ENCODE measurements at places on chromosomes 2 and 18.

DNA sequence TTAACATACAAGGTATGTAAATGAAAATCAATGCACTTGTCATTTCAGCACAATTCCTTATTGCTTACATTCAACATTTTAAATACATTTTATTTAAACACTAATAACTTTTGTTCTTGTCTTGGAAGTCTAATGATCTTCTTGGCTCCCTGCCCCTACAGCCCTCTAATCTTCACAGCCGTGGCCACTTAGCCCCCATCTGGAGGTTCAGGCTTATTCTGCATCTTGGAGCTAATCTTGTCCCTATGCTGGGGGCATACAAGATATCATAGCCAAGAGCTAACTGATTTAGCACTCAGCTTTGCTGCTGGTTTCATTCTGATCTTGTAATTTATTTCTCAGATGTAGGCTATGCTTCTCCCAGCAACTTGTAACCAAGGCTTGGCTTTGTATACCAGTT, 140.8 kb downstream of the TMEFF2 start:
- H3K4me3 ChIP-seq, result no peak overlapping the region
- H3K27me3 ChIP-seq, result no peaks in the 10 kb centered on the region
- peaks cover 4% of the 10 kb centered on the region for H3K4me1 ChIP-seq
- no peaks in the 10 kb centered on the region for H3K36me3 ChIP-seq
- no peak overlapping the region for H3K27ac ChIP-seq

- peak overlapping the region; percentile 94 for H3K4me3 ChIP-seq
- no peaks in the 10 kb centered on the region for H3K27me3 ChIP-seq
- no peaks in the 10 kb centered on the region for H3K36me3 ChIP-seq
- no peak overlapping the region for H3K27ac ChIP-seq
- no peak for DNase-seq
- peaks cover 2% of the 10 kb centered on the region for H3K4me1 ChIP-seq
These were observed 2.4 kb downstream of the MAP4K4 start for GRCh38 chr2:101699755-101700461.

DNA sequence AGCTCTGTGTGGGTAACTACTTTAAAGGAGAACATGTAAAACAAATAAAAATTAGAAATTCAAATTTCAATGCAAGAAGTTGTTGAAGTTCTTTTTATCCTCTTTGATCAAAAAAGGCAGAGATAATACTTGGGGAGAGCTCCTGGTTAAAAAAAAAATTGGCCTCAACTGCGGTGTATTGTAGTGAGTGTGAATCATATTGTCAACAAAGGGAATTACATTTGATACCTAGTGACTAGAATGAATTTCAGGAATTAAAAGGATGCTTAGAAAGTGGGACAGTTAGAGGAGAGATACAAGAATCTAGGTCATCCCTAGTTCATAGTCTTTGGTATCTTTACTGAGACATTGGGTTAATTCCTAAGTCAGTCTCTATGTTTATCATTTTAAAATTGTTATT, 473.0 kb downstream of the CCDC85A start:
- H3K27me3 ChIP-seq, result no peaks in the 10 kb centered on the region
- no peak overlapping the region for H3K27ac ChIP-seq
- H3K36me3 ChIP-seq, result no peaks in the 10 kb centered on the region

GRCh38 chr2:103167599-103167998, 405.8 kb downstream of the TMEM182 start:
- H3K4me1 ChIP-seq, result no peaks in the 10 kb centered on the region
- H3K27me3 ChIP-seq, result no peaks in the 10 kb centered on the region
- H3K27ac ChIP-seq, result no peak overlapping the region
- no peaks in the 10 kb centered on the region for H3K36me3 ChIP-seq
- DNase-seq, result no peak

DNA sequence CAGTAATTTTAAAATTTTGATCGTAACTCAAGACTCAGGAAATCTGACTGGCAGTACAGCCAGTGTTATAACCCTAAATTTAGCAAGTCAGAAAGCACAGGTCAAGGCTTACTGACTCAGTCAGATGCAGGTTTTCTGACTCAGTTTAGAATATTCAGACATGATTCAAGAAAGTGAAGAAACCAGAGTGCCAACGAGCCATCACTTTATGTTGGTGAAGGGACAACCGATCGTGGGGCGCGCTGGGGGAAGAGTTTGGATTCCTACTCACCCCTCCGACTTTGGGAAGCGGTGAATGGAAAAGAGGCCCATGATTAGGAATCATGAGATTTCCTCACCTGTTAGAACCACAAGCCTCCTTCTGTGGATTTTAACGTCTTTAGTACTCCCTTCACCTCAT, 998 bp downstream of the RNF149 start:
- peaks cover 4% of the 10 kb centered on the region for H3K4me1 ChIP-seq
- H3K4me3 ChIP-seq, result peak overlapping the region; percentile 73
- DNase-seq, result no peak
- H3K36me3 ChIP-seq, result peaks cover under 1% of the 10 kb centered on the region
- H3K27ac ChIP-seq, result no peak overlapping the region
- no peaks in the 10 kb centered on the region for H3K27me3 ChIP-seq

- no peak overlapping the region for H3K4me3 ChIP-seq
- H3K27me3 ChIP-seq, result no peaks in the 10 kb centered on the region
- no peak overlapping the region for H3K27ac ChIP-seq
- no peaks in the 10 kb centered on the region for H3K36me3 ChIP-seq
- no peaks in the 10 kb centered on the region for H3K4me1 ChIP-seq
These were observed 176.1 kb upstream of the DLGAP1 start for GRCh38 chr18:4631239-4631638.

- H3K27ac ChIP-seq, result no peak overlapping the region
- no peaks in the 10 kb centered on the region for H3K36me3 ChIP-seq
- H3K4me3 ChIP-seq, result no peak overlapping the region
- DNase-seq, result no peak
- H3K4me1 ChIP-seq, result no peaks in the 10 kb centered on the region
- H3K27me3 ChIP-seq, result no peaks in the 10 kb centered on the region
These were observed 16.4 kb upstream of the TMEM247 start for GRCh38 chr2:46462936-46463335.

DNA sequence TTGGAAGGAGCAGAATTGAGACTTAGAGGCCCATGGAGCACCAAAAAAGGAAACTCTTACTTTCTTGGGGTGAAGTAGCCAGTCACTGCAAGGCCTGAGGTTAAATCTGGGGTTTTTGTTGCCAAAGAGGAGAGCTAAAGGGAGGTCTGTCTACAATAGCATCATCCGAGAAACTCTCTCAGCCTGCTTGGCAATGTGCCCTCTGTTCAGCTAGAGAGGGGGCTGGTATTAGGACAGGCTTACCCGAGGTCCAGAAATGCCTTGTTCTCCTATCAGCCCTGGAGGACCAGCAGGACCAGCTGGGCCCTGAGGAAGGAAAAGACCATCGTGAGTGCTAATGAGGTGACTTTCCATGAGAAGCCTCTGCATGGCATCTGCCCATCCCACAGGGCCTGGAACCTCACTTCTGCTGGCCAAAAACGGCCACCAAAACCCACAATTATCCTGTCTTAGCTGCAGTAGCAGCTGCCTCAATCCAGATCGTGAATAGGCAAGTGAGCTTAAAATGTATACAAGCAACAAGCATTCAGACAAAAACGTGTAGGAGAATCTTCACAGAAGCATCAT, 61.6 kb downstream of the COL6A3 start:
- no peaks in the 10 kb centered on the region for H3K4me1 ChIP-seq
- H3K4me3 ChIP-seq, result no peak overlapping the region
- no peaks in the 10 kb centered on the region for H3K36me3 ChIP-seq
- H3K27ac ChIP-seq, result no peak overlapping the region

GRCh38 chr2:218323526-218324472, 31.5 kb upstream of the TMBIM1 start:
- no peaks in the 10 kb centered on the region for H3K36me3 ChIP-seq
- H3K4me3 ChIP-seq, result peak overlapping the region; percentile 75
- H3K4me1 ChIP-seq, result peaks cover 11% of the 10 kb centered on the region
- peak; percentile 84 for DNase-seq
- peak overlapping the region; percentile 89 for H3K27ac ChIP-seq

DNA sequence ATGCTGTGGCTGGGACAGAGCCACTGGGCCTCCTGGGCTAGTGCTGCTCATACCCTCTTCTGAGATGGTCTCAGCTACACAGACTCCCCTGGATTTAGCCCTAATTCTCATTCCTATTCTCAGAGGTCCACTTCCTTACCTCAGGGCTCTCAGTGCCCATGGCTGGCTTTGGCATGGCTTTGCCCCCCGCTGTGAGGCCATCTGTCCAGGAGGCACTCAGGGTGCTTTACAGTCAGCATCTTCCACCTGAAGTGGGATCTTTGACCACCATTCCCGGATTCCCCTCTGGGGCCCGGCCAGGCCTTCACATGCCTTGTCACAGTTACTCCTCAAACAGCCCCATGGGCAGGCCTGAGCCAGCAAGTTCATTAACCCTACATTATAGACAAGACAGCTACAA, 161.8 kb downstream of the CELF4 start:
- DNase-seq, result no peak
- no peaks in the 10 kb centered on the region for H3K27me3 ChIP-seq
- H3K27ac ChIP-seq, result no peak overlapping the region
- H3K36me3 ChIP-seq, result no peaks in the 10 kb centered on the region
- no peak overlapping the region for H3K4me3 ChIP-seq

DNA sequence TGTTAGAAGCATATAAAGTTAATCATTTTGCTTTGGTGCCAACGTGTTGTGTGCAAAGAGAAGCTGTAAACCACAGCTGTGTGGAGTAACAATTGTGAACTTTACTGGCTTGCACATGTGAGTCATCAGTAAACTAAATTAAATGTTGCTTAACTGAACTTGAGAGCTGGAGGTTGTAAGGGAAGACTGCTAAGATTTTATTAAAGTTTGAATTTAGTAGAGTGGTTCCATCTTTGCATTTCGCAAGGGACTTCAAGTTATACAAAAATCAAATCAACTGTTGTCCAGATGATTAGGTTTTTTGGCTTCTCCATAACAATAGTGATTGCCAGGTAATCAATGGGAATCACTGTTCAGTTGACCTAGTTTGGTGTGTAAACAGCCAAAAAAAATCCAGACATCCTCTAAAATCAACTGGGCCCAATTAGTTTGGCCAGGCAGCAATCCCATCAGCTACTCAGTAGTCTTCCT, 247.4 kb downstream of the MYO3B start:
- H3K36me3 ChIP-seq, result no peaks in the 10 kb centered on the region
- no peaks in the 10 kb centered on the region for H3K27me3 ChIP-seq
- H3K4me3 ChIP-seq, result no peak overlapping the region
- no peak overlapping the region for H3K27ac ChIP-seq
- no peak for DNase-seq

- peaks cover 5% of the 10 kb centered on the region for H3K4me1 ChIP-seq
- H3K36me3 ChIP-seq, result no peaks in the 10 kb centered on the region
- no peak overlapping the region for H3K27ac ChIP-seq
- DNase-seq, result peak; percentile 89
These were observed 91.8 kb downstream of the NEDD4L start for GRCh38 chr18:58135701-58136331.

- no peak overlapping the region for H3K4me3 ChIP-seq
- H3K27me3 ChIP-seq, result no peaks in the 10 kb centered on the region
- H3K27ac ChIP-seq, result no peak overlapping the region
These were observed 275.8 kb downstream of the KCNS3 start for GRCh38 chr2:18154259-18154658.

DNA sequence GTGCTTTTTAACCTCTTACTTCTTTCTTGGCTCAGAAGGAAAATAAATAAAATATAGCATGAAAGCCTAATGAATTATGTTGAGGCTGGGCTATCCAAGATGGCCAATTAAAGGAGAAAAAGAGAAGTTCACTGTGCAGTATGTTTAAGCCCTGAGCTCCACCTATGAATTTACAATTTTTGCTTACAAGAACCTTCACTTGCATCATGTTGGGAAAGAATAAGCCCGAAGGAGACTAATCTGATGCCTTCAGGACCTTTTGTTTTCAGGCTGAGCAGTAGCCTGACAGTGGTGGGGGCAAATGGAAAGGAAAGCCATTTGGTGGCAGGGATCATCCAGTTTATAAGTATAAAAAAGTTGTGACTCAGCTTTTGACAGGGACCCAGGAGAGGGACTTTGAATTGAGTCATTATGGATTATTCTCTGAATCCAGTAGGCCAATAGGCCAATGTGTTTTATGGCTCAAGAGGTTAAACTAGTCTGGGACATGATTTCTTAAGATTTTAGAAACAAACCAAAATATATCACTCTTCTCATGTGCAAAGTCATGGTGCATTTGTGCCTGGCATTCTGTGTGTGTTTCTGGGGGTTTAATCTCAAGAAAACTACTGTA, 56.9 kb downstream of the E2F6 start:
- H3K27ac ChIP-seq, result no peak overlapping the region
- no peaks in the 10 kb centered on the region for H3K4me1 ChIP-seq
- no peak for DNase-seq
- H3K27me3 ChIP-seq, result no peaks in the 10 kb centered on the region
- no peak overlapping the region for H3K4me3 ChIP-seq

GRCh38 chr2:131148426-131148825, 43.3 kb downstream of the PLEKHB2 start:
- DNase-seq, result peak; percentile 48
- no peaks in the 10 kb centered on the region for H3K27me3 ChIP-seq

DNA sequence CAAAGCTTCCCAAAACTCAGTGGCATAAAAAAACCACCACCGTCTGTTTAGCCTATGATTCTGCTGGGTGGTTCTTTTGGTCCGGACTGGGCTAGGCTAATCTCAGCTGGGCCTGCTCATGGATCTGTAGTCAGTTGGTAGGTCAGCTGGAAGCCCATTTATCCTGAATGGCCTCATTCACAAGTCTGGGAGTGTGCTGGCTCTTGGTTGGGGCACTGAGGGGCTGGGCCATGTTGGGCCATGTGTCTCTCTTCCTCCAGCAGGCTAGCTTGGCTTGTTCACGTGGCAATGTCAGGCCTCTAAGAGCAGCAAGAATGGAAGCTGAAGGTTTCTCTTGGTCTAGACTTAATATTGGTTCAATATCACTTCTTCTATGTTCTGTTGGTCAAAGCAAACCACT, 95.7 kb upstream of the HS6ST1 start:
- H3K27me3 ChIP-seq, result no peaks in the 10 kb centered on the region
- H3K36me3 ChIP-seq, result no peaks in the 10 kb centered on the region
- H3K27ac ChIP-seq, result peak overlapping the region; percentile 18
- no peak overlapping the region for H3K4me3 ChIP-seq
- peaks cover 10% of the 10 kb centered on the region for H3K4me1 ChIP-seq
- DNase-seq, result peak; percentile 90

DNA sequence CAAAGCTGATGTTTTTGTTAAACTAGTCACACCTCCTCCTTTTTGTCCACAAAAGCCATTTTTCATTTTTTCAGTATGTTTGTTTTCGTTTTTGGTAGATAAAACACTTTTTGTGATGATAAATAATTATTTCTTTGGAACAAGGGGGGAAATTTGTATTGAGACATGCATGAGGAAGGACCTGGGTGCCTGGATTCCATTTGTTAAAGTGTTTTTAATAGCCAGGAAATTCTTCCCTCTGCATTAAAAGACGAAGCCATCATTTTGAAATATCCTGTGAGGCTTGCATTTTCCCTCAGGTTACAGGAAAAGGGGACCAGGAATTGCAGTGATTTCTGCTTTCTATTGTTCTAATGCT, 52.1 kb upstream of the CTLA4 start:
- H3K4me1 ChIP-seq, result no peaks in the 10 kb centered on the region
- no peaks in the 10 kb centered on the region for H3K36me3 ChIP-seq
- H3K27me3 ChIP-seq, result no peaks in the 10 kb centered on the region
- no peak for DNase-seq
- H3K27ac ChIP-seq, result no peak overlapping the region
